NCI-H1436 treated with DMSO at 0.1 percent for 48 hours (cell line): ENCODE measurements at places on chromosomes 4 and X.

- DNase-seq = no peak
These were observed 94.6 kb upstream of the WDR44 start for GRCh38 chrX:118251271-118251670.

DNA sequence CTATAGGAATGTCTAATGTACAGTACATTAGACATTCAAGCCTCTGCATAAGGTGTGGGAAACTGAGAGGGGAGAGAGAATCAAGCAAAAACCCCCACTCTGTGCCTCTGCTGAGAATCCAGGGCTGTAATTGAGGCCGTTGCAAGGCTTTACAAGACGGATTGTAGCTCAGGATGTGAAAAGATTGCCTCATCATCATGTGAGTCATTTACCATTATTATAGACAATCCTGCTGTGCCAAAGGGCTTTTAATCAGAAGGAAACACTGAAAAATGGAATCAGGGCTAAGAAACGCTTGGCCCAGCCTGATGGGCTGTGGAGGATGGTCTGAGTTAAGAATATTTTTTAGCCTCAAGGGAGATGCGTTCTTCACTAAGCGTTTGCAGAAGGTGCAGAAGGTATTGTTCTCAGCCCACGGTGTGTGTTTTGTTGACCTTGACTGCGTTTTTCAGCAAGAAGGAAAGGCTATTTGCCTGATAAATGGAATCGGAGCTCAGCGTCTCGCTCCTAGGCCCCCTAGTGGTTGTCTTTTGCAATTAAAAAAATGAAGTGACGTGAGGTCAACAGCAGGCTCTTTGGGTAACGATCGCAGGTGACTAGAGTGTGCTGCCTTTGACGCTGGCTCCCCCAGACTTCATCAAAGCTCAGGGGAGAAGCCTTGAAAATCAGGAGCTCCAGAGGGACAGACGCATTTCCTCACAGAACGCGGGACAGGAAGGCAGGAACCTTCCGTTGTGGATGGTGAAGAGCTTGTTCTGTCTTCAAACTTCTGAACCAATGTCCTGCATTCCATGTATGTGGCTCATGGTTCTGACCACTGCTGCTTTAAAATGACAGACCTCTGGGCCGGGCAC lies 18.1 kb upstream of the CHRNA9 start:
- no peak for DNase-seq

DNA sequence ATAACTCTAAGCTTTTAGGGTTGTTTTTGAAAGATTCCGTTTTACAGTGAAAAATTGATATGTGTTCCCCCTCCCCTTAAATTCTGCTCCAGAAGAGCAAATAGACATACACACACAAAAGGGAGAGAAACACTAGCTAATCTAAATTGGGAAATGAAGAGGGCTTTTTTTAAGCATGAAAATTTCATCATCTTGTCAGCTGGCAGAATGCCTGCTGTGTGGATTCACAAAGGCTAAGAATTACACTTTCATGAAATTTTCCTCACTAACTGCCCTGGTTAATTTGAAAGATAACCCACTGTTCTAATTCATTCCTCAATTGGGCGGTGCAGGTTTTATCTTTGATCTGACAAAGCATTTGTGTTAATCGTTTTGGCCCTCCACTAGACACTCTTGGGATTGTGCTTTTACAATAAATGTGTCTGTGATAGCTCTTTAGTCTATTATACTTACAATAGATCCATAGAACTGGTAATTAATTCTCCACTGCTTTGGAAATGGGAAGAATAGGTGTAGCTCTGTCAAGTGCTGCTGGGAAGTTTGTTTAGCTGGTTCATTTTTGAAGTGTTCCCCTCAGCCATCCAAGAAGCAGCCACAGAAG lies 152.9 kb downstream of the POLA1 start:
- no peak for DNase-seq

- peak; percentile 83 for DNase-seq
These were observed 17.9 kb upstream of the NSUN7 start for GRCh38 chr4:40731792-40732245.

- DNase-seq = no peak
These were observed 350.9 kb downstream of the RPA4 start for GRCh38 chrX:97234471-97235081.

DNA sequence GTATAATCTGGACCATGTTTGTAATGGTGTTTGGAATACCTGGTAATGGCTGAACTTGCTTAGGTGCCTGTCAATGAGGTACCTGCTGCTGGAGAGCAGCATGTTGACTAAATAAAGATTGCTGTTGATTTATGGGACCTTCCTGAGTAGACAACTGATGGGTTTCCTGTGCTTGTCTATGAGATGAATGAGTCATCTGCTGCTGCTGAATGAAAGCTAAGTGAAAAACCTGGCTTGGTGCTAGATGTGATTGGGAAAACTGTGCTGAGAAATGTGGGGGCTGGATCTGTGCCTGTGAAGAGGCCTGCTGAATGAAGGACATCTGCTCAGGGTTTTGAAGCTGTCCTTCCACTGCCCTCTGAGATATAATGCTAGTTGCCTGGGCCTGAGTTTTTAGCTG lies 69.6 kb downstream of the WNK3 start:
- DNase-seq = no peak

DNA sequence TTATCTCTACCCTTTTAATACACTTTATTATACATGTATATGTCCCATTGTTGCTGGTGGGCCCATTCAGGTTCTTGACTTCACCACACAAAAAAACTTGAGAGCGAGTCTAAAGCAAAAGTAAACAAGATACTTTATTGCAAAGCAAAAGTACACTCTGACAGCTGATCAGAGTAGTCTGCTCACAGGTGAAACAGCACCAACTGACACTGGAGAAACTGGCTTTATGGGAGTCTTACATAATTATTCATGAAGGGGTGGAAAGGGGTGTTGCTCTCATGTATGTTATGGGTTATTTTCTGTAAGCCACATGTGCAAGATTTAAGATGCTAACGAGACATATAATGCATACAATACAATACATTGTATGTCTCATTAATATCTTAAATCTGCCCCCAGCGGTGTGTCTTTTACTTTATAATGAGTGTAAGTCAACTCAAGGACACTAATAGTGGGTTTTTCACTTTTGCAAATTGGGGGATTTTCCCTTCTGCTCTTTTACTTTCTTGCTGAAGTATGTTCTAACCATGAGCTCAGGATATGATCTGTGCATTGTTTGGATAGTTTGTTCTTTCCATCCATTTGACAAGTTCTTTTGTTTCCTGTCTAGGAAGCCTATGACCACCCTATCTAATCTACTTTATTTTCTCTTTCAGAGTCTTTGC lies 256.1 kb upstream of the ITM2A start:
- no peak for DNase-seq

DNA sequence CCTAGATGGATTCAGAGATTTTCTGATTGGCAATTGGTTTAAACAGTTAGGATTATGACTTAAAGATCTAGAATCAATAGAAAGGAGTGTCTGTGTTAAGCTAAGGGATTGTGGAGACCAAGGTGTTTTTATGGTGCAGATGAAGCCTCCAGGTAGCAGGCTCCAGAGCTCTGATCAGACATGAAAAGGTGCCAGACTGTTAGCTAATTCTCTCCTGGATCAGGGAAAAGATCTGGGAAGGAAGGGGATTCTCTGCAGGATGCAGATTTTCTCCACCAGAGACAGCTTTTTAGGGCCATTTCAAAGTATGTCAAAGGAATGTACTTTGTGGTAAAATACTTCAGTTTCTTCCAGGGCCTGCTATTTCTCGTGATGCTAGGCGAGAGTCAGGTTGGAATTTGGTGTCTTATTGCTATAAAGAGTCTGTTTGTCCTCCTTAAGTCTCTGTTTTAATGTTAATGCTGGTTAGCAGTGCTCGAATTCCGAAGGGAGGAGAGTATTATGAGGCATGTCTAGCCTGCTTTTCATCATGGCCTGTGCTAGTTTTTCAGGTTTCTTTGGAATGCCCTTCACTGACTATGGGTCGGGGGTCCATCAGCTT lies 12.0 kb upstream of the GPR78 start:
- no peak for DNase-seq

- DNase-seq = no peak
These were observed 1453.4 kb downstream of the STIM2 start for GRCh38 chr4:28313729-28314713.

DNA sequence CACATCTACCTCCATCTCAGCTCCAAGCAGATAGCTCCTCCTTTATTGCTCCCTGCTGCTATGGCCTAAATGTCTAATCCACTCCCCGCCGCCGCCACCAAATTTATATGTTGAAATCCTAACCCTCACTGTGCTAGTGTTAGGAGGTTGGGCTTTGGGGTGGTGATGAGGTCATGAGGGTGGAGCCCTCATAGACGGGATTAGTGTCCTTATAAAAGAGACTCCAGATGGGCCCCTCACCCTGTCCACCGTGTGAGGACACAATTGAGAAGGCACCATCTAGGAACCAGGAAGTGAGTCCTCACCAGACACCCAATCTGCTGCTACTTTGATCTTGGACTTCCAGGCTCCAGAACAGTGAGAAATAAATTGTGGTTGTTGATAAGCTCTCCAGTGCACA lies 13.6 kb upstream of the TBC1D14 start:
- DNase-seq = no peak

GRCh38 chr4:189311251-189311650 lies 629.4 kb upstream of the FRG1 start:
- no peak for DNase-seq

GRCh38 chr4:47990145-47990544 lies 26.3 kb downstream of the CNGA1 start:
- DNase-seq = no peak

GRCh38 chr4:26055855-26056254 lies 141.8 kb downstream of the SMIM20 start:
- DNase-seq = no peak

- no peak for DNase-seq
These were observed 27.5 kb downstream of the ZFYVE28 start for GRCh38 chr4:2390784-2391421.

DNA sequence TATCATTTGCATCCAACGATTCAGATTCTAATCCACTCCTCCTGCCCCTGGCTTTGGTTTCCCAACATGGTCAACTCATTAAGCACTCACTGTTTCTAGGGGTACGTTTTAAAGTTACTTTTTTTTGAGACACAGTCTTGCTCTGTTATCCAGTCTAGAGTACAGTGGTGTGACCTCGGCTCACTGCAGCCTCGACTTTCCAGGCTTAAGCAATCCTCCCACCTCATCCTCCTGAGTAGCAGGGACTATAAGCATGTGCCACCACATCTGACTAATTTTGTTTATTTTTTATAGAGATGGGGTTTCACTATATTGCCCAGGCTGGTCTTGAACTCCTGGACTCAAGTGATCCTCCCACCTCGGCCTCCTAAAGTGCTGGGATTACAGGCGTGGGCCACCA lies 48.9 kb downstream of the TMEM156 start:
- DNase-seq = no peak

DNA sequence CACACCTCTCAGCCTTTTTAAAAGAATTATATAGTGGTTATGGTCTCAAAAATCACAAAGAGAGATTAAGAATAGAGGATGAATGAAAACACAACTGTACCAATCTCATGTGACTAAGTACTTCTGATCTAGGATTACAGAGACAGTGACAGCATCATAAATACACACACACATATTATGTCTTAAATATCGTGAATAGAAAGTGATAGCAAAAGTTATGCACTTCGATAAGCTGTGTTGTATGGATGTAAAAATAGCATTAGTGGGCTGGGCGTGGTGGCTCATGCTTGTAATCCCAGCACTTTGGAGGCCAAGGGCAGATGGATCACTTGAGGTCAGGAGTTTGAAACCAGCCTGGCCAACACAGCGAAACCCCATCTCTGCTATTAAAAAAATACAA lies 25.0 kb downstream of the GYPA start:
- no peak for DNase-seq
